ENCODE measurements at places on chromosomes 12 and 14.

DNA sequence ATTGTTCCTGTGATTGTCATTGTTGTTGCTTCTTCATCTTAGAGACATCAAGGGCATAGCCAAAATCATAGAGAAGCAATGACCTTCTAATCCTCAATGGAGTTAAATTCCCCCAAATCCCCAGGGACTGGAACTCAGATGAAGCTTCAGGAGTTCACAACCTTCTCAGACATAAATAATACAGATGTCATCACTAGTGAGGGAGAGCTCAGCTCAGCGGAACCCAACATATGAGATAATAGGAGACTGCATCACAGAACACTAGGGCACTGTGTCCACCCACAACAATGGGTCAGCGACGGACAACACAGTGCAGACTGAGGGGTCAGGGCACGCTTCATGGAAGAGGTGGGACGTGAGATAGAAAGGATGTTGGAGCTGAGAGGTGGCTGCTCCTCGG is 1290.4 kb upstream of the TMEM132C start:
- no peak for DNase-seq

DNA sequence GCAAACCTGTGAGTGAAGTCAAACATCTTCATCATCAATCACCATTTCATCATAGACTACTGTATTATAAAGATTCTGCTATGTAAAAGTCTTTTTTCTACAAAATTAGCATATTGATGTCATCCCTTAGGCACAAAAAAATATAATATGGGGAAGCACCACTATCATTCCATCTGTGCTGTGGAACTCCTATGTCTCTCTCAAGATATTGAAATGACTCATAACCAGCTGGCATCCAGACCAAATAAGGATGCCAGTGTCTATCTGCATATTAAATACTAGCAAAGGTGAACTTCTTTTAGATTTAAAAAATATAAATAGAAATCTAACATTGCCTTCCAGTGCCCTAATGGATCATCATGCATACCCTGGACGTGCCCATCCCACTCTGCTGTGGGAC is 17.9 kb upstream of the DCAF5 start:
- no peak for DNase-seq

GRCh38 chr12:64173456-64173855 is 48.6 kb downstream of the KICS2 start:
- DNase-seq, result no peak

GRCh38 chr12:121461048-121461447 is 61.1 kb downstream of the RNF34 start:
- no peak for DNase-seq

DNA sequence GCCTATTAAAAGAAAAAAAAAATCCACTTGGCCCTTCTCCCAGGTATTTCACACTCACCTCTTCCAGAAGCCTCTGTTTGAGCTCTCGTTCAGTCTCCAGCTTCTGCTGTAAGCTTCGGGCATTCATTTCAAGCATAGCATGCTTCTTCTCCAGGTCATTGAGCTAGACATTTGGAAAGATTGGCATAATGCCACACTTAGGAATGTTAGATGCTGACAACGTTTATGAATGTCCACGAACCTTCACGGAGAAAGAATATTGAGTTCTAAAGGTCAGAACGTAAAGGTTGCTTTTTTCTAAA is 60.5 kb downstream of the PRKAB1 start:
- DNase-seq, result no peak

DNA sequence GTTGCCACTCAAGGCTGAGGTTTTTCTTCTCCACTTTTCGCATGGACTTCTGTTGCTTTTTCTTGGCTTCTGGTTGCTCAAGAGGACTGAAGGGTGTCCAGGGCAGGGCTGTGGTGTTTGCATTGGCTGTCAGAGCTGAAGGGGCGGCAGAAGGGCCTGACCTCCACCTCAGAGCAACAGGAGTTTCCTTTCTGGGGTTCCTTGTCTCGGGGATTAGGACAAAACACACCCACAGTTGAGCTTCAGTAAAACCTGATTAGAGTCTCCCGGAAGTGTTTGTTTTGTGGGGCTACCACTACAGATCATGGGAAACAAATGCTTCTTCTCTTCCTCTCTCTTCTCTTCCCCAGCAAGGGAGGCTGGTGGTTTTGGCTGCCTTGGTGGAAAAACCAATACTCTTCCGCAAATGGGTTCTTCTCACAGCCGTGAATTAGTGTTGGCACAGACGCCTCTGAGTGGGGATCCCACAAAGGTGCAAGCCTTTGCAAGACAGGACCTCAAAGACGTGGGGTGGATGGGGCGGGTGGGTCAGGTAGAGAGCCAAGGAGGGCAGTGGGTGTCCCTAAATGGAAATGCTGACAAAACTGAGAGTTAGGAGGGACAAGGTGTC is 317.7 kb upstream of the TBX3 start:
- DNase-seq, result no peak

DNA sequence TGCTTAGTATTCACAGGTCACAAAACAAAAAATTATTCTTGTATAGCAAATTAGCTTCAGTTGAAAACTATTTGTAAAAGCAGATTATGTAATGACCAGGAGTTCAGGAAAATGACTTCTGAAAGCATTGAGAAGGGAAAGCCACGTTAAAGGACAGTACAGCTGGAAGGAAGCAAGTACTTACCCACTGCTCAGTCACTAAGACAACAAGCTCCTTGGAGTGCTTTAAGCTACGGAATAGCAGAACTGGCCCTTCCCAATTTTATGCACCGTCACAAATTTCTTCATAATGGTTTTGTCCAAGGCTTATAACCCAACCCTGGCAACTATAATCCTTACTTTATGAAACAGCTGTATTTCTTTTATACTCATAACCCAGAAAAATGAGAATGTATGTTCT is 13.0 kb upstream of the SNAPC1 start:
- no peak for DNase-seq

- DNase-seq, result no peak
Observed at GRCh38 chr14:69683971-69684370, 72.6 kb downstream of the SUSD6 start.

DNA sequence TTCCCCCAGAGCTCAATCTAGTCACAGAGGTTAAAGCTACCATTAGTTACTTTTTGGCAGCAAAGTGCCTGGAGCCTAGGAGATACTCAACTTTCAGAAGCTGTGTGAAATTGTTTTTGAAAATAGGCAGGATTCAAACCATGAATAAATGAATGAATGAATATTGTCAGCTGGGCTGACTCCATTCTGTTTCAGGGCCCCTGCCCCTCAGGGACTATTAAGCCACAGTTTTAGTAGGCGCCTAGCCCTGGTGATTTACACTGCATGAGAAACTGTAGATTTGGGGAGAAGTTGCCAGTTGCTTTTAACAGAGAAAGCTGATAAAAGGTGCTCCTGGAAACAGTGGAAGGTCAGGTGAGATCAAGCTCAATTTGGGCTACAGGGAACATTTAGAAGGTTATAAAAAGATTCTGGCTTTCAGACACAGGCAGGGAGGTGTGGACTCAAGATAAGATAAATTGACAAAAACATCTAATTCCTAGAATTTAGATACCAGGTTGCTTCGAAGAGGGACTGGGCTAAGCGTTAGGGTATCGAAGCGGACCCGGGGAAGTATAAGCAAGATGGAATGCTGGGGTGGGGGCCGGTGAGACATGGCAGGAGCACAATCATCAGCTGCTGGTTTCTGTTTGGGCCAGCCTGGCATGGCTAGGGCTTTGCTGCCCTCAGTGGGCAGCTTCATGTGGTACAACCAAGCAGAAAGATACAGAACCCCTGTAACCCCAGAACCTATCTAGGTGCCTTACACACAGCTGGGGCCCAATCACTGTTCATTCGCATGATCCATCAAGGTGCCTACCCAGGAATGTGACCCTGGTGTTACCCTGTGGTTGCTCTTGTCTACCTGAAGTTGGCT is 14.9 kb upstream of the CELA1 start:
- DNase-seq, result no peak

DNA sequence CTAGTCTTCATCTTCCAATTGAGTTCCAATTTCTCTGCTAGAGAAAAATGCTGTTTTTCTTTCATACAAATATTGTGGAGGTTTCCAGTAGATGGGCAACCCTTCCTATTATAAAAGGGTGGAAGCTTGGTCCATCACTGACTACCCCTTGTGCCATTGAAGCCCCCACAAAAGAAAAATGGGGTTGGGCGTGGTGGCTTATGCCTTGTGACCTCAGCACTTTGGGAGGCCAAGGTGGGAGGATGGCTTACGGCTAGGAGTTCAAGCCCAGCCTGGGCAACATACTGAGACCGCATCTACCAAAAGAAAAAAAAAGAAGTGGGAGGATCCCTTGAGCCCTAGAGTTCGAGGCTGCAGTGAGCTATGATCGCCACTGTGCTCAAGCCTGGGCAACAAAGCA is 22.8 kb downstream of the NCKAP5L start:
- DNase-seq, result no peak

DNA sequence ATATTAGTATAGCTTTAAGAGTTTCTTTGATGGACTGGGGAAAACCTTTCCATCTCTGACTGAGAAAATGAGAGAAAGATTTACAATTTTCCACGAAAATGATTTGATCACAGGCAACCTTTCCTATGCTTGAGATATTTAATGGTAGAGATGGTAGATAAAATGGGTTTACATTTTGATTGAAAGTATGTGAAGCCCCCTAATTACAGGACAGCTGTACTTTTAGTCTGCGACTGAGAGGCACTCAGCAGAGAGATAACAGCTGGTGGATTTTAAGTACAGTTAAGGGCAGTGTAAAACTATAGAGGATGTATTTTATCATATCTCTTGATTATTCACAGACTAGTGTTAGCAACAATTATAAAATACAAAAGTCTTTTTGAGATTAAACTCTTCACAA is 40.7 kb downstream of the C12orf50 start:
- DNase-seq, result no peak

DNA sequence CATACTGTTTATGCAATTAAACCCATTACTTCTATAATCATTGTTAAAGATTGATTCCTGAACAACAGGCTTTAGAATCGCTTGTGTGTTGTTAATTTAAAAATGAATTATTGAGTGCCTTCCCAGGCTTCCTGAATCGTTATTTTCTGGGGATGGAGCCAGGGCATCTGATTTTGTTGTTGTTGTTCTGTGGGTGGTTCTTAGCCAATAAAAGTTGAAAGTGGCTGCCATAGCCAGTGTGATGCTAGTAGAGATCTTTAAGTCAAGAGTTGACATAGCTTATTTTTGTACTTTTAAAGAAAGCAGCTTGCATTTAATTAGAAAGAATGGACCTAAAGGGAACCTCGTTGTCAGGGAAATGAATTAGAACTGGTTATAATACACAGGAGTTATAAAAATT is 6.4 kb downstream of the GOLGA5 start:
- DNase-seq, result no peak

DNA sequence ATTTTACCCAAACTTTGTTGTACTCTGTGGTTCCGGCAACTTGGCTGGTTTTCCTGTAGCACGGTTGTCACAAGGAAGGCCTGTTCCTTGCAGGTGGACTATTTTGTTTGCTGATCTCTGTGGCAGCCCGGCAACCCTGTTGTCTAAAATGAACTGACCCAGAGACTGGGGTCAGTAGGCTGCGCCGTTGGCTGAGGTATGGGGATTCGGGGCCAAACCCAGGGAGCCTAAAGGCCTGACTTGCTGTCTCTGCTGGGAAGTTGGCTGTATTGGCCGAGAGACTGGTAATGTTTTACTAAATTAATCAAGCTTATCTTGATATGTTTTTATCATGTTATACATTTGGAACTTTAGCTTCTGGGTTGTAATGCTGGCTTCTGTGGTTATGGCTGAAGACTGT is 13.8 kb downstream of the SMIM41 start:
- DNase-seq, result no peak

- no peak for DNase-seq
Observed at GRCh38 chr12:54700301-54700700, 52.1 kb upstream of the DCD start.

GRCh38 chr14:52824462-52824861 is 33.1 kb upstream of the GNPNAT1 start:
- no peak for DNase-seq

DNA sequence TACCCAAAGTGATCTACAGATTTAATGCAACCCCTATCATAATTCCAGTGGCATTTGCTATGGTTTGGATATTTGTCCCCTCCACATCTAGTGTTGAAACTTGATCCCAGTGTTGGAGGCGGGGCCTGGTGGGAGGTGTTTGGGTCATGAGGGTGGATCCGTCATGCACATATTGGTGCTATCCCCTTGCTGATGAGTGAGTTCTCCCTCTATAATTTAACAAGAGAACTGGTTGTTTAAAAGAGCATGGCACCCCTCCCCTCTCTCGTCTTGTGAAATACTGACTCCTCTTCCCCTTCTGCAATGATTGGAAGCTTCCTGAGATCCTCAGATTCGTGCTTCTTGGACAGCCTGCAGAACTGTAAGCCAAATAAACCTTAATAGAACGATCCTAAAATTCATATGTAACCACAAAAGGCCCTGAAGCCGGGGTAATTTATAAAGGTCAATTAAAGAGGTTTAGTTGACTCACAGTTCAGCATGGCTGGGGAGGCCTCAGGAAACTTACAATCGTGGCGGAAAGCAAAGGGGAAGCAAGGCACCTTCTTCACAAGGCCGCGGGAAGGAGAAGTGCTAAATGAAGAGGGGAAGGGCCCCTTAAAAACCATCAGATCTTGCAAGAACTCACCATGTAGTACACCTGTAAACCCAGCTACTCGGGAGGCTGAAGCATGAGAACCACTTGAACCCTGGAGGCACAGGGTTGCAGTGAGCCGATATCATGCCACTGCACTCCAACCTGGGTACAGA is 41.2 kb downstream of the SLC39A9 start:
- DNase-seq, result no peak

DNA sequence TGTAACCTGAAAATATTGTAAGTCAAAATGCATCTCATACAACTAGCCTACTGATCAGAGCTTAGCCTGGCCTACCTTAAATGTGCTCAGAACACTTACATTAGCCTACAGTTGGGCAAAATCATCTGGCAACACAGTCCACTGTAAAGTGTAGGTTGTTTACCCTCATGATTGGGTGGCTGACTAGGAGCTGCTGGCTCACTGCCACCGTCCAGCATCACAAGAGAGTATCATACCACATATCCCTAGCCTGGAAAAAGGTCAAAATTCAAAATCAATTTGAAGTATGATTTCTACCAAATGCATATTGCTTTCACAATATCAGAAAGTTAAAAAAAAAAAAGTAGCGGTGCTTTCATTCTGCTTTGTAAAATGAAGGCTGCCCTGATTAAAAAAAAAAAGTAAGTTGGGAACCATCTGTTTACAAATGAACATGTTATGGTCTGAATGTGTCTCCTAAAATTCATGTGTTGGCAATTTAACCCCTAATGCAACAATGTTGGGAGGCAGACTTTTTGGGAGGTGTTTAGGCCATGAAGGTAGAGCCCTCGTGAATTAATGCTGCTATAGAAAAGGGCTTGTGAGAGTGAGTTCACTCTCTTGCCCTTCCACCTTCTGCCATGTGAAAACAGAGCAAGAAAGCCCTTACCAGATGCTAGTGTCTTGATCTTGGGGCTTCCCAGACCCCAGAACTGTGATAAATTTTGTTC is 211.8 kb downstream of the PPM1H start:
- no peak for DNase-seq

- no peak for DNase-seq
Observed at GRCh38 chr14:34502545-34503225, 36.8 kb downstream of the EAPP start.

DNA sequence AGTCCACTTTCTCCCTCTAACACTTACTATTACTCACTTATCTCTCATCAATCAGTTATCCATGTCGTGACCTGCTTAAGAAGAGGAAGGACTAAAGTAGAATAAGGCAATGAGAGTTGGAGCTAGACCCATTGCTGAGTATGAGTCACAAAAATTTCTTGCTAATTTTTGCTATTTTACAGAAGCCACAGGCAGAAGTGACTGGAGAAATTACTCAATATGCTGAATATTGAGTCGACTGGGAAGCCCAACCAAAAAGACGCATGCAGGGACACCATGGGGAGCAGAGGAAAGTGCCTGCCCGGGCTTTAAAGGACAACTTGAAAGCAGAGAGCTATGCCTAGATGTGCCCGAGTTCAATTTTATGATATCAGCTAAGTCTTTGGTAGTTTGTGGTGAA is 115.4 kb upstream of the FOXG1 start:
- DNase-seq, result no peak
